Karpas-422 (cell line): ENCODE measurements at places on chromosomes 7 and 10.

DNA sequence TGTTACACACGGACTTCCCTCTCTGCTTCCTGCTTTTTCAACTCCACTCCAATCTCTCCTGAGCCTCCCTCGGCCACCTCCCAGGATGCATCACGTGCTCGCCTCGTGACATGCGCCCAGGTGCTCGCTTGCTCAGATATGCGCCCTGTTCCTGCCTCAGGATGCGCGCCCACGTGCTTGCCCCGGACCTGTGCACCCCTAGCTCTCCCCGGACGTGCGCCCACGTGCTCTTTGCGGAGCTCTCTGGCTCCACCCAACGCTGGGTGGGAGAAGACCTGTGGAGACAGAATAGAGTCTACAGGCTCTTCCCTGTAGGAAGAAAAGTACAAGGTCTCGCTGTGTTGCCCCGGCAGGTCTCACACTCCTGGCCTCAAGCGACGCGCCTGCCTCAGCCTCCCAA, 23.1 kb downstream of the PARD3 start:
- DNase-seq: no peak

- DNase-seq: no peak
Measured at GRCh38 chr10:124921261-124921660, 20.7 kb upstream of the ZRANB1 start.

- no peak for DNase-seq
Measured at GRCh38 chr10:70197235-70197945, 27.1 kb upstream of the SAR1A start.

DNA sequence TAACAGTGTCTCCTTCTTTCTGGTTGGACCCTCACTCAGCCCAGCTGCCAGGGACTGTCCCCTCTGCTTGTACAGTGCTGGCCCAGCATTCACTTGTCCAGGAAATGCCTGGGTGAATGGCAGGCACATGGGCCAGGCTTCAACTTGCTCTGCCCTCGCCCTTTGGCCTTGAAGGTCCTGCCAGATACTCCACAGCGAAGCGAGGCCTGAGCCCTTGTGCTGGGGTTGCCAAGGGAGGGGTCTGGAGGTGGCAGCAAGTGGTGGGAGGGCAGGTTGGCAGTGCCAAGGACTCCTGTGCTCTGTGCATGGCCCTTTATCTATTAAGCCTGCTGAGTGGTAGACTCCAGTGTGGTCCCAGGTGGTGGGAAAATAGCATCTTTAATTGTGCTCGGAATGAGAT, 75.7 kb downstream of the CDH23 start:
- DNase-seq: no peak

- DNase-seq: no peak
Measured at GRCh38 chr7:70267381-70268120, 669.3 kb downstream of the AUTS2 start.
